HL-60 (cell line): ENCODE measurements at places on chromosomes 3 and 15.

GRCh38 chr15:68957696-68958095 is 27.4 kb downstream of the SPESP1 start:
- DNase-seq: no peak

DNA sequence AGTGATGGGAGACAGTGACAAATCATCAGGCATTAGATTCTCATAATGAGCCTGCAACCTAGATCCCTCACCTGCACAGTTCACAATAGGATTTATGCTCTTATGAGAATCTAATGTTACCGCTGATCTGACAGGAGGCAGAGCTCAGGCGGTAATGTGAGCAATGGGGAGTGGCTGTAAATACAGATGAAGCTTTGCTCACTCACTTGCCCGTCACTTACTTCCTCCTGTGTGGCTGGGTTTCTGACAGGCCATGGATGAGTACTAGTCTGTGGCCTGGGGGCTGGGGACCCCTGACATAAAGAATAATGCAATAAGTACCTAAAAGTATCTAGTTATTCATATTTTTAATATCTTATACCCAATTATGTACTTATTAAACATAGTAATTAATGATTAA is 15.6 kb downstream of the IQCB1 start:
- peak; percentile 28 for DNase-seq

- DNase-seq: no peak
Measured at GRCh38 chr3:7744850-7745249, 756.8 kb upstream of the LMCD1 start.

DNA sequence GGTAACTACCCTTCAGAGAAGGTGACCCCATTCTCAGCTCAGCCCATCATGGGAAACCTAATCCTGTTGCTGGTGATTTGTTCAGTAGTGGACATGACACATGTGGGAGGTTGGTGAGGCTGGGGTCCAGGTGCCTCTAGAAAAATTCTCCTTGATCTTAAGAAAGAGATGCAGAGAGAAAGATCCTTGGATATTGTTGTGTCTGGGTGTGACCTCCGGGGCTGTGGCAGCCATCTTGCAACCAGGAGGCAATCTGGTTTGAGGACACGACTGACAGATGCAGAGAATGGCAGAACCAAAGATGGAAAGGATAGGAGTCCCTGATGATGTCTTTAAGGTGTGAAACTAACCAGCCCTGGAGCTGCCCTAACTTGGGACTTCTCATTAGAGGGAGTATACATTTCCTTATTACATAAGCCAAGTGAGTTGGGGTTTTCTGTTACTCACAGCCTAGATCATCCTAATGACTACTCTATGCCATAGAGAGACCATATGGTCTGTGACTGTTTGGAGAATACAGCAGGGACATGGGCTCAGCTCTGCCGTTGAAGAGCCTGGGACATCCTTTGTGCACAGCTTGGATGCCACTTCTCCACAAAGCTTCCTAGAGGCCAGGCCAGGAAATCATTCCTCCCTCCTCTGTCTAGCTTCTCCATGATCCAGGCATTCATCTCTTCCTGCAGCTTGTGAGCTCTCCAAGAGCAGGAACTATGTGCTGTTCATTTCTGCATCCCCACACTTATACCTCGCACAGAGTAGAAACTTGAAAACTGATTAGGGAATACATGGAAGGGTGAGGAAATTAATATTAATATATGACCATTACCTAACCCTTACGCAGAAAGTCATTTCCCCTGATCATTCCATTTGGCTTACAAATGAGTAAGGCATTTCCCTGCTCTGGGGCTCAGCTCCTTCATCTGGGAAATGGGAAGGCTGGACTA is 45.9 kb downstream of the HRH1 start:
- DNase-seq: no peak

DNA sequence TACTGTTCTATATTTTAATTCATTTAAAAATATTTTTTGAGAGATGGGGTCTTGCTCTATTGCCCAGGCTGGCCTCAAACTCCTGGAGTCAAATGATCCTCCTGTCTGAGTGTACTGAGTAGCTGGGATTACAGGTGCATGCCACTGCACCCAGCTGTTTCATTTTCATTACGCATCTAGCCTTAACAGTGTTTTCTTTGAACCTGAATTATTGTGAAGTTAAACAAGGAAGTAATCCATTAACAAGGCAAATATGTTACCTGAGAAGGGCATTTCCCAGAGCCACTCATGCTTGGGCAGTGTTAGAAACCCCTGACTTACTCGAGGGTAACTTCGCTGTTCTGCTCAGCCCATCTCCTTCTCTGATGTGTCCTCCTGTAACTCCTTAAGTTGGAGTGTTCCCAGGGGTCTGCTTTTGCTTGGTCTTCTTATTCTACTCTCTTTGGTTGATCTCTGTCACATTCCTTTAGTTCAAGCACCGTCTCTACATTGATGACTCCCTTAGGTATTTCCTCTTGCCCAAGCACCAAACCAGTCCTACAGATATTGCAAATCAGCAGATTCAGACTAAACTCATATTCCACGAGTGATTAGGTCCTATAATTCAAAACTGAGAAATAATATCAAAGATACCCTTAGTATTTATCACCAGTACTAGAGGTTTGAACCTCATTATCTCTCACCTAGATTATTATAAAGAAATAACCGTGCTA is 107.9 kb downstream of the STAC start:
- DNase-seq: no peak

- DNase-seq: no peak
Measured at GRCh38 chr3:22620498-22620897, 582.6 kb upstream of the UBE2E2 start.

DNA sequence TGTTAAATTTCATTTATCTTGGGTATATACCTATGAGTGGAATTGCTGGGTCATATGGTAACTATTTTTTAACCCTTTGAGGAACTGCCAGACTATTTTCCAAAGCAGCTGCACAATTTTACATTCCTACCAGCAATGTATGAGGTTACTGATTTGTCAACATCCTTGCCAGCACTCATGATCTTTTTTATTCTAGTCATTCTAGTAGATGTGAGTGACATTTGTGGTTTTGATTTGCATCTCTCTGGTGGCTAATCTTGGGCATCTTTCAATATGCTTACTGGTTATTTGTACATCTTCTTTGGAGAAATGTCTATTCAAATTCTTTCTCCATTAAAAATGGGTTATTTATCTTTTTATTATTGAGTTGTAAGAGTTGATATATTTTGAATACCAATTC is 21.3 kb upstream of the LRRC58 start:
- no peak for DNase-seq
